ENCODE measurements at places on chromosomes 4 and X. TPM values are rescaled to one million over a fixed set of nuclear protein-coding genes. Genes with fewer than 3 reads are reported as not detected.

Gene MGARP
- total RNA-seq = 0.82 TPM

Gene NAA11
- not detected for total RNA-seq

Gene IQCM
- not detected for total RNA-seq

Gene MAGEB17
- not detected for total RNA-seq

Gene LANCL3
- 1.2 TPM for total RNA-seq

Gene GIMD1
- total RNA-seq = not detected

Gene PSAPL1
- not detected for total RNA-seq

- no peak for DNase-seq
These were observed 180.9 kb downstream of the RASL11B start for GRCh38 chr4:53043055-53043454.

GRCh38 chr4:53136954-53137353 is 228.9 kb downstream of the SCFD2 start:
- no peak for DNase-seq

DNA sequence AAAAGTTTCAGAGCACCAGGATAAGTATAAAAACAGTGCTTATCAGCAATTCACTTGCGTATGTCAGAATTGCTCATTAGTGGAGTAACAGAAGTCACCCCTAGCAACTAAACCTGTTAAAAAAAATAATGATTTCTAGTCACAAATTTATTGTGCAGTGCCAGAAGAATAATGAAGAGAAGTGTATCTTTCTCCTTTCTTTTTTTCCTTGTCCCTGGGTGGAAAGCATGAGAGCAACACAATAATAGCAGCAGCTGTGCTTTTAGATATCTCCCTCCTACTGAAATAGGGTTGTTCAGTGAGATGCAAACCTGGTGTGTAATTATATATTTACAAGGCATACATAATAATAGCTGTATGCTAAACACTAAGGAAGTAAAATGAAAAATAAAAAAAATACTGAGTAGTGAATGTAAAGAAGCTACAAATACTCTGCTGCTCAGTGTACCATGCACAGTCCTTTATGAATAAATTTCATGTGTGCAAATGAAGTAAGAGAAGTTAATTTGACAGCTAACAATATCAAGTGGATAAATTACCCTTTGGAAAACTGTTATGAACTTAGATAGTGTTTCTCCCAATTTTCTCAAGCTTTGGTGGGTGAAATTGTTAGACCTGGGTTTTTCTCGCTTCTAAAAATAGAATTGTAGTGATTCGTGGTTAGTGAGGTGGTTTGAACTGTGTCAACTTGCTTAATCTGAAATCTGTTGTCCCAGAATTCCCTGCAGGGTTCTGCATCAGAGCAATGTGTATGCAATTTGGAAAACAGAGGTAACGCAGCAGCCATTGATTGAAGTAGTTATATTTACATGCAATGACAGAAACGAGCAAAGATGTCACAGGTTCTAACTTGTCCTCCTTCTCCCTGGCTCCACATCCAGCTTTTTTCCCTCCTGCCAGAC is 125.7 kb upstream of the NDST3 start:
- no peak for DNase-seq

- no peak for DNase-seq
These were observed 39.3 kb downstream of the RTL3 start for GRCh38 chrX:78619834-78620233.

DNA sequence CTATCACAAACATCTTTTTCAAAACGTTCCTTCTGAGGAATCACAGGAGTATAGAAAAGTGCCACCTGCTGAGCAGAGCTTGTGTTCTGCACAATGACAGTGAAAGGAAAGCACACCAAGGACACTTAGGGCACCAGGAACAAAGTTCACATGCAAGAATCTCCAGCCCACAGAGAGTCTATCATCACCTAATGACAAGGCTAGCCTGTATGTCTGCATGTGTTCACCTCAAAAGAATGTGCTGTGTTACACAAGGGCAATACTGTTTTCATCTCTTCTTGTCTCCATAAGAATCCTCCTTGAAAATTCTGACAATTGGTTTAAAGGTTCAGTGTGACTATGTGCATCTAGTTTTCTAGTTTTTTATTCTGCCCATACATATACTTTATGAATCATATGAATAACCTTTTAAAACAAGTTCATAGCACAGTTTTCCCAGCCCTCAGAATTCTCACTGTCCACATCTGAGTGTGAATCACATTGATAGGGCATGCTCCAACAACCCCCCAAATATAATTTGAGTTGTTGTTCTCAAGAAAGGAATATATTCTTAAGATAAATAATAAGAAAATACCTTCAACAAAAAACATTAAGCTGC is 118.0 kb downstream of the PWWP3B start:
- DNase-seq = no peak

GRCh38 chr4:1661695-1662094 is 22.4 kb downstream of the FAM53A start:
- no peak for DNase-seq

- no peak for DNase-seq
These were observed 508.4 kb downstream of the IL15 start for GRCh38 chr4:142144813-142145212.

GRCh38 chrX:40012868-40013265 is 84.9 kb downstream of the BCOR start:
- DNase-seq = no peak

DNA sequence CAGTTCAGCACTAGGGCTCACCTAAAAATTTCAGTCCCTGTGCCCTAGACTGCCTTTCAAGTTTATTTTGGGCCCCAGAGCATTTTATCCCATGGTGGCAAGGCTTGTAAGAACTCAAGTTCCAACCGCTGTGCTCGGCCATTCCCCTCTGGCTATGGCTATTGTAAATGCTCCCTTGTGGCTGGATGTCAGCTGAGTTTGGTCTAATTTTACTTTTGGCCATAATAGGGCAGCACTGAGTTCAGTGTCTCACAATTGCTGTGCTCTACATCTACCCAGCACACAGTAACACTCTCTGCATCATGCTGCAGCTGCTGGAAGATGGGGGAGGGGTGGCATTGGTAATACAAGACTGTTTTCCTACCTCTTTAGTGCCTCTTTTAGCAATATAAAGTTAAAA is 210.8 kb upstream of the IRS4 start:
- DNase-seq = no peak

GRCh38 chr4:72670521-72670920 is 101.5 kb upstream of the ADAMTS3 start:
- DNase-seq = no peak

GRCh38 chrX:14359316-14359715 is 170.0 kb upstream of the GLRA2 start:
- no peak for DNase-seq

DNA sequence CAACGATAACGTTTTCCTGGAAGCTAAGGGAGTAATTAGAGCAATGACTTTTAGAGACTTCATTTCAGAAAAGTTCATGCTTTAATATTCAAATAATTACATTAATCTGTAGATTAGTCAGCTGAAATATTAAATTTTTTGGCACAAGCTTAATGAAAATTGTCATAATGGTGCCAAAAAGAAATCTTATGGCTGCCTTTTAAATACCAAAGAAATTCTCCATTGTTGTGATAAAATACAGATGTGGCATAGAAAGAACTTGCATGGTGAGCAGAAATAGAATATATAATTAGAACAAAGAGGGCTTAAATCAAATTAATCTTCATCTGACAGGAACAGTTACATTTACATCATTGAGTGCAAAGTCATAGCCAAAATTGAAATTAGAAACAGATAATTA is 263.5 kb downstream of the AFF2 start:
- no peak for DNase-seq

- DNase-seq = no peak
These were observed 4.8 kb downstream of the CPE start for GRCh38 chr4:165383591-165384073.

DNA sequence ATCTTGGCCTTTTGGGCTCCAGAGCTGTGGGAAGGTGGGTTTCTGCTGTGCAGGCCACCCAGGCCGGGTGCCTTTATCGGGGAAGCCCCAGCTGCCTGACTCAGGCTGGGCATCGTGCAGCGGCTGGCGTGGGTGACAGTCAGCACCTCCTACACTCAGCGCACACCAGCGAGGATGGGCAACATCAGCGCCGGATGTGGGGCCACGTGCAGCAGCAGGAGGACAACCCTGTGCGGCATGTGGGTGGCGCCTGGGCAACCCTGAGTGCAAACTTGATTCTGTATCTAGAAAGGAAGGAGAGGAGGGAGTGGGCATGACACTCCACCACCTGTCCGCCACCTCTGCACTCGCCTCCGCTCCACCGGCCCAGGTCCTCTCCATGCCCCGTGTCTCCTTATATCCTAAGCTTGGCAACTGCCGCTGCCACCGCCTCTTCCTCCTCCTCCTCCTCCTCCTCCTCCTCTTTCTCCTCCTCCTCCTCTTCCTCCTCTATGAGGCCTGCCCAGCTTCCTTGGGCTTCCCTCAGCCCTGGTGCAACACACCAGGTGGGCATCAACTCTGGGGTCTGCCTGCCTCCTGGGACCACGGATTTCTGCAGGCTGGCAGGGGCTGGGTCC is 107.4 kb upstream of the AFAP1 start:
- no peak for DNase-seq

- DNase-seq = no peak
These were observed 507.7 kb downstream of the ZIC3 start for GRCh38 chrX:138073626-138074025.

DNA sequence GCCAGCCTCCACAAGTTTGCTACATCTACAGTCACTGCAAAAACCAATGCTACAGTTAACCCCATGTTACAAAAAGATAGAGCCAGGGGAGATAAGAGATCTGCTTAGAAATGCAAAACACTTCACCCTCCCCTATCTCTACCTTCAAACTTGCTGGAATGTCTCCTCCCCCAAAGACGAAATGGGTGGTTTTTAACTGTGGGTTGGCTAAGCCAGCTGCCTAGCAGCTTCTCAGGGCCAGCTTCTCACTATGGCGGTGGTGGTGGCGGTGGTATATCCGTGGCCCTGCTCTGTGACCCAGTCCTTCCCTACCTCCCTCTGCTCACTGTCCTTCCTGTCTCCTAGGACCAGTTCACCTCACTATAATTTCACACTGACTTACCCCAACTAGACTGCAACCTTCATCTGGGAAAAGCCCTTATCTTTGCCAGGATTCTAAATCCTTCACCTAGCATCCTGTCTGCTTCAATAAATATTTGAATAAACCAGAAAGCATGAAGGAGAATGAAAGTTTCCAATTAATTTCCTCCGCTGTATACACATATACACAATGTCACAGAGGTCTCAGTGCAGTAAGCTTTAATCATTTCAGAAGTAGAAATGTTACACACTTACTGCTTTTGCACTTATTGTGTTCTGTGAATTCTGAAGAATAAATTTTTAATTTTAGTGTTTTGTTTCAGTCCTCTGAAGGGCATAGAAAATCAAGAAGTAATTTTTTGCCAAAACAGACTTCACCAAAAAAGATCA is 46.3 kb downstream of the SH3KBP1 start:
- DNase-seq = no peak

DNA sequence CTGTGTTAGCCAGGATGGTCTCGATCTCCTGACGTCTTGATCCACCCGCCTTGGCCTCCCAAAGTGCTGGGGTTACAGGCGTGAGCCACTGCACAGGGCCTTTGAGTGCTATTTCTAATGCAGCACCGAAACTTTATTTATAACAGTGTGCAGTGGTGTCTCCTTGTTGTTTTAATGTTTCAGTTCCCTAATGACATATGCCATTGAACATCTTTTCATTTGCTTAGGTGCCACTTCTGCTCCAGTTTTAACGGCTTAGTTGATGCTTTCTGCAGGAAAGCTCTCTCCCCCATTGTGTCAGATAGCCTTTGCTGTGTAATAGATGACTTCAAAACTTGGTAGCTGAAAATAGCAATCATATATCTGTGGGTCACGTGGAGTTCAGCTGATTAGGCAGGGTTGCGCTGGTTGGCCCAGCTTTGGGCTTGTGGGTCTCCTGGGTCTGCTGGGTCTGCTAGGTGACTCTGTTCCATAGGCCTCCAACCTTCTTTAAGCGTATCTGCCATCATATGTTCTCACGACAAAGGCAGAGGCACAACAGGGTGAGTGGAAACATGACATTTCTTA is 76.4 kb upstream of the SHISA3 start:
- no peak for DNase-seq

- DNase-seq = no peak
These were observed 88.4 kb upstream of the SLC7A11 start for GRCh38 chr4:138330531-138330930.

DNA sequence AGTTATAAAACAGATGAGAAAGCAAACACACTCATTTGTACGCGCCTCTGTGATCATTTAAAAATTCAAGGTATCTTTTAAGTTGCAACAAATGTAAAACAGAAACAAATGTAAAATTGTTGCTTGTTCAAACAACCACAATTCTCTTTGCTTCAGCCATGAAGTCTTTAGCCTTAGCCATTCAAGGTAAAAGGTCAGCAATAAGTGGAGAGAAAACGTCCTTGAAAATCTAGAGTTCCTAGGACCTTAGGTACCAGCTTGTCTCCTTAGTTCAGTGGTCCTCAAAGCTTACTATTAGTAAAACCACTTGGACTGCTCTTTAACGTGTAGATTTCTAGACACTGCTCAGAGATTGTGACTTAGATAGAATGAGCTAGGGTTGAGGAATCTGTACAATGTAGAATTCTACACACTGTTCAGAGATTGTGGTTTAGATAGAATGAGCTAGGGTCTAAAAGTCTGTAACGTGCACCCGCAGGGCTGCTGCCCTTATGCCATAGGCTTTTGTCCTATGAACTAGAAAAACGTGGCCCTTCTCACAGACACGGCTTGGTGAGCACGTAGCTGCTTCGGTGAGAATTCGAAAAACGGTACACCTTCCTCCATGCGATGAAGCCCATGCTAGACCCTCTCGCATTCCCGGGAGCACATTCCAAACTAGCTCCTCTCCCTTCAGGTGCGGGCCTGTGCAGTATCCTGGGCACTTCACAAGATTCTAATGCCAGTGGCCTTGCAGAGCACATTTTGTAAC is 1.7 kb downstream of the PLAC8 start:
- no peak for DNase-seq

DNA sequence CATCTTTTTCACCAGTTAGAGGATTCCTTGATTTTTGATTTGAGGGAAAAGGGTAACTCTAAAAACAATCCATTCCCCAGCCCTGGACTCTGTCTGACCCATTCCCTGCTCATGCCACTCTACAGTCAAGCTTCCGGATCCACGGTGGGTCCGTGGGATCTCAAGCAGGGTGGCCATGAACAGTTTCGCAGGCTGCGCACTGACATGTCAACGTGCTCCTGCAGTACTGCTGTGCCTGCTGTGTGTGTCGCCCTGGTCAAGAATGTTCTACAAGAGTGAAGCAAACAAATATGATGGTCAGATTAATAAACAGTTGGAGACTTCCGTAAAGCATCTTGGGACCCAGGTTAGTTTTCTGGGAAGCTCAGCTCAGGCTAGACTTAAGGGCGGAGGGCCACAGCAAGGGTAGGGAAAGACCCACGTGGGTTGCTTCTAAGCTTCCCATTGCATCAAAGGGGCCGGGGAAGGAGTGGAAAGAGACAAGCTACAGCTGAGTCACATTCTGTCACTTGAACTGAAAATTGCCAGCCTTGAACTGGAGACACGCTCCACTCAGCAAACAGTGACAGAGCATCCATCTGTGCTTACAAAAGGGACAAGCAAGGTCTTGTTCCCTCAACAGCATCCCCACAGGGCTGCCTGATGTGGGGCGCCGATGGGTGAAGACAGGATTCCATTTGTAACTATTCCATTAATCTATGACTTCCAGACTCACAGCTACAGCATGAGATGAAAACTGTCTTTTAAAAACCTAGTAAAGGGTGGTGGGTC is 81.8 kb downstream of the MTMR1 start:
- DNase-seq = no peak
